ENCODE measurements at places on chromosomes 5 and 9.

DNA sequence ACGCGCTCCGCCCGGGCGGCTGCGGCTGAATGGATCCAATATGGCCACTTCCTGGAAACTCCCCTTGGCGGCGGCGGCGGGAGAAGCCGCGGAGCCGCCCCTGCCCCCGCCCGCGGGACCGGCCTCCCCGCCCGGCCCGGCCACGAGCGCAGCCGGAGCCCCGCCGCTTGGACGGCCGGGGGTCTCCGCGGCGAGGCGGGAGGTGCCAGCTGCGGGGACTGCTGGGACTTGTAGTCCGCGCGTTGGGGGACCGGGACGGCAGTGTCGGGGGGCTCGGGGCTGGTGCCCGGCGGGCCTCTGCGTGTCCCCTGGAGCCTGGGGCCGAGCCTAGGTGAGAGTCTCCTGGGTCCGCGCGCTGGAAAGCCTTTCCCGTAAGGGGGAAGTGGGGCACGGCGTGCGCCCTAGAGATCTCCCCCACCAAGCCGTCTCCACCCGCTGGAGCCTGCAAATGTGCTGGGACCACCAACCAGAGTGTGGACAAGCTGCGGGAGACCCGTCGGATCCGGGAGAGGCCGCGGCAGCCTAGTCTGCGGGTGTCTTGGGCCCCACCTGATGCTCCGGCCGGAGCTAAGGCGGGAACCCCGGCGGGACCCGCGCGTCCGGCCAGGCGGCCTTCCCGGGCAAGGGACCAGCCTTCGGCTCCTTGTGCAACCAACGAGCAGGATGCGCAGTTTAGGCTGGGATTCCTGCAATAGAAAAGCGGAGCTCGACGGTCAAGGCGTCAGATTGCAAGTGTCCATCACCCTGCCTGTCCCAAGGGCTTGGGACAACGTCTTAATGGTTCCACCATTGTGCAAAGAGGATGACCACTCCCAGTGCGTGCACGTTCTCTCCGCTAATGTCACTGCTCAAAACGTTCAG is at the start of gene SEPTIN8:
TSS of gene SEPTIN8 (minus strand) at position 31 of the 861 bp plus-strand sequence. CDS start 102 bp downstream, outside the sequence.
- DNase-seq: peak; percentile 68

- DNase-seq: peak; percentile 93
Measured at GRCh38 chr5:68460147-68460798, 244.7 kb downstream of the PIK3R1 start.

GRCh38 chr9:134619983-134620661 is 21.5 kb upstream of the COL5A1 start:
- no peak for DNase-seq

DNA sequence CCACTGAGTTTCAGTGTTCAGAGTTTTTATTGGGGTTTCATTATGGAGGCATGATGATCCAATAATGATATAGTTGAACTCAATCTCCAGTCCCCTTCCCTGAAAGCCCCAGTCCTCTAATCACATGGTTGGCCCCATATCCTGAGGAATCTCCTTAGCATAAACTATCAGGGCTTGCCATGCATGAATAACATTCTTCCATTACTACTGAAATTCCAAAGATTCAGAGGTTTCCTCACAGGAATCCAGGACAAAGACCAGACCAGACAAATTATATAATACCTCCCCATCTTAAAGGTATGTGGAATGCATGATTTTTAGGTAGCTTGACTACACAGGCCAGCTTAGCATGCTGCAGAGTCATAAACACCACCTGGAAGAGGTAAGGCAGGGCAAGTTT is 15.5 kb upstream of the LRRTM2 start:
- DNase-seq: no peak

GRCh38 chr5:127933348-127933747 is 150.2 kb upstream of the SLC12A2 start:
- no peak for DNase-seq

DNA sequence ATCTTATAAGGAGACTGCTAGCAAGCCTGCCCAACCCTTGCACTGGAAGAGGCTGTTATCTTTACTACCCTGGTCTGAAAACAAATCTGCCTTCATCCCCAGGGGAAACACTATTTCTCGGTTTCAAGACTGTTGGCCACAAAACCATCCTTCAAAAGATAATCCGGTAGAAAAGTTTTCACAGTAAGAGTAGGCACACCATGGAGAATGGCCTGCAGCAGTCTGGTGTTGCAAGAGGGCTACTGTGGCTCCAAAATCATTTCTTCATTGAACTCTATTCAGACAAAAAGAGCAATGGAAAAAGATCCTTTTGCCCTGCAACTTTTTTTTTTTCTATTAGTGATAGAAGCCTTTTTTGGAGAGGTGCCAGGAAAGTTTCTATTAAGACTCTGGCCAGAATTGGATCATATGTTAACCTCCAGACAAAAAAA is 163.9 kb downstream of the ARHGEF28 start:
- DNase-seq: peak; percentile 57

DNA sequence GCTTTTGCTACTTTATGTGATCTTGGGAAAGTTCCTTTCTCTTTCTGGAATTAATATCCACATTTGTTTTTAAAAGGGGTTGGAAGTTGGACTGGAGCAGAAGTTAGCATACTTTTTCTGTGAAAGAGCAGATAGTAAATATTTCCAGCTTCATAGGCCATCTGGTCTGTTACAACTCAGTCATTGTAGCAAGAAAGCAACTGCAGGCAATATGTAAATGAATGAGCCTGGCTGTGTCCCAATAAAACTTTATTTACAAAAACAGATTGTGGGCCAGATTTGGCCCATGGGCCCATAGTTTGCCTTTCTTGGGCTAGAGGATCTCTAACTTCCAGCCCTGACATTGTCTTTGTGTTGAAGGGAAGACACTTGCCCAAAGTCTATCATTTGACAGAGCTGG is 104.4 kb downstream of the ACTL7B start:
- DNase-seq: no peak

GRCh38 chr9:17859228-17859627 is 280.4 kb downstream of the SH3GL2 start:
- DNase-seq: no peak
